ENCODE measurements at places on chromosomes 16 and 17.

DNA sequence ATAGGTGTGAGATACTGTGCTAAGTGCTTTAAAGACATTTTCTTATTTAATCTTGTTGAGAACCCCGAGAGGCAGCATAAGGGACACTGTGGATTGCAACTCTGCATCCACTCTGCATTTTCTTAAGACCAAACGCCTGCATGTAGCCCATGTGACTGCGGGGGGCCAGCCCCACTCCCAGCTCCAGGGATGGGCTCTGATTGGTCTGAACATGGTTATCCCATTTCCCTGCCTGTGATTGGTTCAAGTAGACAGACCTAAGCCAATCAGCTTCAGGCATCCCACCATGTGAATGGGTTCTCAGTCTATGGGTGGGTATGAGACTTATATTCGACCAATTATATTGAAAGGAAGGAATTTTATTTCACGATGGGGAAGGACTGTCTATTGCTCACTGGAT, 33.2 kb upstream of the USP7 start:
- no peak for DNase-seq

DNA sequence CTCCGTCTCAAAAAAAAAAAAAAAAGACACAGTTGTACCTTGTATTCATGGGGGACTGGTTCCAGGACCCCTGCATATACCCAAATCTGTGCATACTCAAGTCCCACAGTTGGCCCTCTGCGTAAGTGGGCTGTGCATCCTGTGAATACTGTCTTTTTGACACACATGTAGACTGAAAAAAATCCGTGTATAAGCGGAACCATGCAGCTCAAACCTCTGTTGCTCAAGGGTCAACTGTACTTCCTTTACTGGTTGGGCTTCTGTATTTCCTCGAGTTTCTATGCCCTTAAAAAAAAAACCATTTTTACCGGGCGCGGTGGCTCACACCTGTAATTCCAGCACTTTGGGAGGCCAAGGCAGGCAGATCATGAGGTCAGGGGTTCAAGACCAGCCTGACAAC, 52.3 kb downstream of the GRB2 start:
- DNase-seq = no peak

GRCh38 chr16:65515193-65515592, 393.3 kb upstream of the CDH11 start:
- DNase-seq = no peak

GRCh38 chr17:32261936-32262510, 3.6 kb upstream of the RHBDL3 start:
- no peak for DNase-seq

DNA sequence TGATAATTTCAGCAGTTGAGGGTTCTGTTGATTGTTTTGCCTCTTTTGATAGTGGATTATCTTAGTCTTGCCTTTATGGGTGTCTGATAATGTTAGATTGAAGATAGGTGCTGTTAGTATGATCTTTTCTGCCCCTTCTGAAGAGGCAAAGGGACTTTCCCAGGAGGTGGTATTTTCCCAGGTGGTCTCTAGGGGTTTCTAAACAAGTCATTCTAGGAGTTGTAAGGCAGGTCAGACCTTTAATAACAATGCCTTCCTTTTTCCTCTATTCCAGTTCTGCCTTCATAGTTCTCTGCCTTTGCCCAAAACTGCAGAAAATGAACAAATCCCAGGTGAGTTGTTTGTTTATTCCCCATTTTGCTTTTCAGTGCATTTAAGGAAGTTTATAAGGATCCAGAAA, 4.3 kb downstream of the ZFP1 start:
- DNase-seq = no peak

DNA sequence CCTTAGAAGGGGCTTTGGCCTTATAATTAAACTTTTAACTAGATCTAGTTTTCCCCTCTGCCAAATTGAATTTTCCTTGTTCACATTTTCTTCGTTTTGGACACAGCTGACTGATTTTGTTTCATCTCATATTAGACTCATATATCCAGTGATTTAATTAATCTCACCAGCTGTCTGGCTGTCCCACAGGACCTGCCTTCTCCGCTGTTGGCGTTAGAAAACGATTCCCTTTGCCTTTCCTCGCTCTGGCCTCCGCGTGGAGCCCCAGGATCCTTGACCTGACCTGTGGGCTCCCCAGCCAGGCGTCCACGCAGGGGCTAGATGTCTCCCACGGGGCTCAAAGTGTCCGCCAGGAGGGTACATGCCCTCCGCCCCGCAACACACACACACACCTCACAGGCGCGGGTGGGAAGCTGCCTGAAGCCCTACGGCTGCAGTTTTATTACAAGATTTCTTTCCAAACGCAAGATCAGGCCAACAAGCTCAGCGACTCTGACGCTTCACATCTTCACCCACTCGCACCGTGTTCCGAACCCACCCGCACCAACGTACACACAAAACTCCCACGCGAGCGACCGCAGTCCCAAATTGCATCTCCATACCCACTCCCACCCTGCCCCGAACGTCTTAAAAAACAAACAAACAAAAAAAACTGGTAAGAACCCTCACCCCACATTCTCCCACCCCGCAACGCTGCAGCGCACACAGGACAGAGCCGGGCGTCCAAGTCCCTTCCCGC, 1.1 kb downstream of the RPRML start:
- no peak for DNase-seq

DNA sequence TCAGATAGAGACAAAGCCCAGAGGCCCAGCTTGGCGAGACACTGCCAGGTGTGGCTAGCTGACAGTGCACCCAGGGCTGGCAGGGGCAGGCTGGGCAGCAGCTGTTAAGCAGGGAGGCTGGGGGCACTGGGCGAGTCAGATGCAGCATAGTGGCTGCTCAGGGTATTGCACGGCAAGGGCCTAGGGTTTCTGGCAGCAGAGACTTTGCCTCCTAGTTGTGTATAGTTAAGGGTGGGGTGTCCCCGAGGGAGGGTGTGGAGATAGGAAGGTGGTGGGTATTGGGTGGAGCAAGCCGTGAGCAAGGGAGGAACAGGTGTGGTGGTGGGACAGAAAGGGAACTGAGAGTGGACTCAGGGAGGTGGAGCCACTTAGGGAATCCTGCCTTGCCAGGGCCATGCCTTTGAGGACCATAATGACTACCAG, 66.0 kb downstream of the SMPD3 start:
- no peak for DNase-seq

DNA sequence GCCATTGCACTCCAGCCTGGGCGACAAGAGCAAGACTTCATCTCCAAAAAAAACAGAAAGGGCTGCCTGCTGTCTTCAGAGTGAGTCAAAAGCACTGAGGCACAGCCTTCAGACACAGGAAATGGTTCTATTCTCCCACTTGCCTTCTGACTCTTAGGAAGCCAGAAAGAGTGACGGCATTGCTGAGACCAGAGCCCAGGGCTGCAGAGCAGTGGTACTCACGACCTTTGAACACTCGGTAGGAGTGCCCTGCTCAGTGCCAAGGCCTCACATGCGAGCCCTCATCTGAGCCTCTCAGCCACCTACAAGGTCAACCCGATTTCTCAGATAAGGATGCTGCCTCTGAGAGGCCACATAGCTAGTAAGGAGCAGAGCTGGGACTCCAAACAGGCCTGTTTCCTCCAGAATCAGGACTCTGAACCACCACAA, 3.5 kb upstream of the ITGAE start:
- no peak for DNase-seq

- DNase-seq = no peak
Observed at GRCh38 chr17:81164371-81165245, 699 bp upstream of the PVALEF start.

DNA sequence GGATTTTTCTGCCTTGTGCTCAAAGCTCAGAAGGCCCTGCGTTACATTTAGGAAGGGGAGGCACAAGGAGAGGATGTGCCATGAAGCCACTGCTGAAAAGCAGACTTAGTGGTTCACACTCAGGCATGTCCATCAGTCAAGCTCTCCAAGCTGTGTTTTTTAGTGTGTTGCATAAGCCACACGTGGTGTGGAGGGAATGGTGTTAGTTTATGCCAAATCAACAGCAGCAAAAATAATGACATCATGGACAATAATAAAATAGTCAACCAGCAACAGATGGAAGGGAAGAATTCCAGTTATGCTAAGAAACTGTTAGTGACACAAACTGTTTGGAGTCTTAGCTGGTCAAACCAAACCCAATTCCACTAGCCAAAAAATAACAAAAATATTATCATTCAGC, 438.3 kb downstream of the NPIPA7 start:
- DNase-seq = no peak

GRCh38 chr17:18033442-18034099, 5.4 kb downstream of the ATPAF2 start:
- DNase-seq = no peak

DNA sequence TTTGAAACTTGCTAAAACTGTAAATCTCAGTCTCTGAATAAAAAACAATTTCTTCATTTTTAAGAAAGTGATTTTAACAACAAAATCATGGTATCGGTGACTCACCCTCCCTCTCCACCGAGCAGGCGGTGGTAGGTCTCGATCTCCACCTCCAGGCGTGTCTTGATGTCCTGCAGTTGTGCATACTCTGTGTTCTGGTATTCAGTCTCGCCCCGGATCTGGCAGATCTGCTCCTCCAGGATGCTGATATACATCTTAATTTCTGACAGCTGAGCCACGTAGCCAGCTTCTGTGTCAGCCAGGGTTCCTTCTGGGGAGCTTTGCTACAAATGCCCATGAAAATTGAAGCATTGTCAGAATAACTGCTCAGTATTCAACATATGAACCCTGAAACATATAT, 15.4 kb upstream of the KRT24 start:
- DNase-seq = no peak

- no peak for DNase-seq
Observed at GRCh38 chr17:51951741-51952140, 206.8 kb downstream of the CA10 start.

DNA sequence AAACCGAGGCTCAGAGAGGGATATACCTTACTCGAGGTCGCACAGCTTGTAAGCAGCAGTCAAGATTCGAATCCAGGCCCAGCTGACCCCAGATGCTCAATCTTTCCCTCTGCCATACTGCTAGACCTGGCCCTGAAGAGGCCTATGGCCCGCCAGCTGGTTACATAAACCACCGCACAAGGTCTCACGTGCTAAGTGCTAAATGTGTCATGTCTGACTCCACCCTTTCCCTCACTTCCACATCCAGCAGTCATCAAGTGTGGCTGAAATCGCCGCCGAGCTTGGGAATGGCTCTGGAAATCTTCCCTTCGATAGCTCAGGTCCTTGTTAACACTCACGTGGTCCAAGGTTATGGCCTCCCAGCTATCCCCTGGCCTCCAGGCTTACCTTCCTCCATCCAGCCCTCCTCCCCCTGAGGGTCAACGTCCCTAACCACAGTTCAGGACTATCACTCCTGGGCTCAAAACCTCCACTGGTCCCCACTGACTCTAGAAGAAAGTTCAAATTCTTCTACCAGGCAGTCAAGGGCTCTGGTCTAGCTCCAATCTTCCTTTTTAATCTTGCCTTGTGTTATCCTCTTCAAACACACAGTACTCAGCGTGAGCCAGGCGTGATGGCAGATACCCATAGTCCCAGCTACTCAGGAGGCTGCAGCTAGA, 3.5 kb downstream of the ZBTB4 start:
- no peak for DNase-seq

DNA sequence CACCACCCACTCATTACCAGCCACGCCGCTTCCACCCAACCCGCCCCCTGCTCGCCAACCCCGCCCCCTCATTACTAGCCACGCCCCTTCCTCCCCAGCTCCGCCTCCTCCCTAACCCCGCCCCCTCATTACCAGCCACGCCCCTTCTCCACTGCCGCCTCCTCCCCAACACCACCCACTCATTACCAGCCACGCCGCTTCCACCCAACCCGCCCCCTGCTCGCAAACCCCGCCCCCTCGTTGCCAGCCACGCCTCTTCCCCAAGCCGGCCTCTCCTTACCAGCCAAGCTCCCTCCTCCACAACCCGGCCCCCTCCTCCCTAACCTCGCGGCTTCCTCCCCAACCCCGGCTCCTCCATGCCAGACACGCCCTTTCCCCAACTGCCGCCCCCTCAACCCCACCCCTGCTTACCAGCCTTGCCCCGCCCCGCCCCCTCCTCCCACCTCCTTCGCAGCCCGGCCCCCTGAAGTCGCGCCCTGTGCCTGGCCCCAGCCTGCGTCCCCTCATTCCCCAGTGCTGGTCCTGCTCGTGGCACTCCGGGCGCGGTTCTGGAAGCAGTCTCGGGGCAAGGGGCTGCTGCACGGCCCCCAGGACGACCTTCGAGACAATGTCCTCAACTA, 7.3 kb downstream of the SLC22A31 start:
- peak; percentile 50 for DNase-seq

DNA sequence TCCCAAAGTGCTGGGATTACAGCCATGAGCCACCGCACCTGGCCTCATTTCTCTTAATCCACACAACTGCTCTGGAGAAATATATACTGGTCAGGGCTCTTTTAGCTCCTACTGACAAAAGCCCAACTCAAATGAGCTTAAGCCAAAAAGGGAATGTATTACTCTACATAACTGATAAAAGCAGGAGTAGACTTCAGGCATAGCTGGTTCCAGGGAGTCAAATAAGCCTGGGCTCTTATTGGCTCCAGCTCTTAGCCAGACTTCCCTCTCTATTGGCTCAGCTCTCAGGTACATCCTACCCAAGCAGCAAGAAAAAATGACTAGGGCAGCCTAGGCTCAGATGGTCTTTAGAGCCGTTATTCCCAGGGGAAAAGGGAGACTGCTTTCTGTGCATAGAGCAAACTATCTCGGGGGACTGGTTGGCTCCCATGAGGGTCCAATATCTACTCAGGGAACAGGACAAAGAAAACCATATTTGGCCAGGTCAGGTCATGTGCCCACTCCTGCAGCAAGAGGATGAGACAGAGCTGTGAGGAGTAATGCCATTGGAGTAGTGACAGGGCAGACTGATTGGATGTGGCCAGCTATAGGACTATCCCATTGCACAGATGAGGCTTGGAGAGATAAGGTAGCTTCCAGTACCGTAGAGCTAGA, 21.2 kb downstream of the TBX2 start:
- no peak for DNase-seq

DNA sequence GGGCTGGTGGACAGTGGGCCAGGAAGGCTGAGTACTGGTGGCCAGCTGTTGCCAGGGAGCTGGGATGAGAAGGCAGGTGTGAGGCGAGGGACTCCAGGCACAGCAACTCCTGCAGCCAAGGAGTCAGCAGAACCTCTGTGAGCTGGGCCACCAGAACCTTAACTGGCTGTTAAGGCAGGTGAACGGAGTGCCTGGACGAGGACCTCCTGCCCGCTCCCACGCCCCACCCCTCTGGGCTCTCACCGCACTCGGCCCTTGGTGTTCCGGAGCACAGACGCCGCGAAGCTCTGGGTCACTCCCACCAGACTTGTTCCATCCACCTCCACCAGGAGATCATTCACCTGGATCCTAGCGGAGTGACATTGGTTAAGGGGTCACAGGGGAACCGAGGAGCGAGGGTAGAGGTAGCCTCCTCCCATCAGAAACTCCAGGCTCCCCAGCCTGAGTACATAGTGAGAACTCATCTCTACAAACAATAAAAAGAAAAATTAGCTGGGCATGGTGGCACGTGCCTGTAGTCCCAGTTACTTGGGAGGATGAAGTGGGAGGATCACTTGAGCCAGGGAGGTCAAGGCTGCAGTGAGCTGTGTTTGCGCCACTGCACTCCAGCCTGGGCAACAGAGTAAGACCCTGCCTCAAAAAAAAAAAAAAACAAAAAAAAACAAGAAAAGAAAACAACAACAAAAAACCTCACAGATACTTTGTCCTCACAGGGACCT, 9.3 kb downstream of the PPP1R9B start:
- DNase-seq = no peak

- no peak for DNase-seq
Observed at GRCh38 chr16:49931916-49932315, 76.0 kb upstream of the ZNF423 start.

- no peak for DNase-seq
Observed at GRCh38 chr16:54341892-54342776, 55.5 kb upstream of the IRX3 start.

- no peak for DNase-seq
Observed at GRCh38 chr16:85173981-85174751, 61.9 kb upstream of the CIBAR2 start.

- peak; percentile 90 for DNase-seq
Observed at GRCh38 chr16:89701425-89702406, at the start of gene SPATA2L. TSS of gene SPATA2L (minus strand) at chr16:89701705. CDS start at chr16:89701232, 473 bp downstream.
